ENCODE measurements at places on chromosomes 4 and X.

DNA sequence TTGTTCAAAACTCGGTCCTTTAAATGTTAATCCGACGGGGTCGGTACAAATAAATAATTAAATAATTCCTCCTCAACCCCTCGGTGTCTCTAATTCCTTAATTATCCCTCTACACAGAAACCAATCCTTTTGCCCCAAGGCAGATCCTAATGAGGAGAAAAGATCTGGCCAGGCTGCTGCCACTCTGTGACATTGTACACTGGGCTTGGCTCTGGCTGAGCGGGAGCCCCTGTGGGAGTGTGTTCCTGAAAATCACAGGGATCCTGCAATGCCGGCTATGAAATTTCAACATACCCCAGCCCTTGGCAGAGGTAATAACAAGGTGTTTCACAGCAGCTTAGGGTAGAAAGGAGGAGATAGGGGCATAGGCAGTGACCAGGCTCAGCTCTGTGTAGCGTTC, 96.0 kb downstream of the DHRSX start:
- no peak for DNase-seq

DNA sequence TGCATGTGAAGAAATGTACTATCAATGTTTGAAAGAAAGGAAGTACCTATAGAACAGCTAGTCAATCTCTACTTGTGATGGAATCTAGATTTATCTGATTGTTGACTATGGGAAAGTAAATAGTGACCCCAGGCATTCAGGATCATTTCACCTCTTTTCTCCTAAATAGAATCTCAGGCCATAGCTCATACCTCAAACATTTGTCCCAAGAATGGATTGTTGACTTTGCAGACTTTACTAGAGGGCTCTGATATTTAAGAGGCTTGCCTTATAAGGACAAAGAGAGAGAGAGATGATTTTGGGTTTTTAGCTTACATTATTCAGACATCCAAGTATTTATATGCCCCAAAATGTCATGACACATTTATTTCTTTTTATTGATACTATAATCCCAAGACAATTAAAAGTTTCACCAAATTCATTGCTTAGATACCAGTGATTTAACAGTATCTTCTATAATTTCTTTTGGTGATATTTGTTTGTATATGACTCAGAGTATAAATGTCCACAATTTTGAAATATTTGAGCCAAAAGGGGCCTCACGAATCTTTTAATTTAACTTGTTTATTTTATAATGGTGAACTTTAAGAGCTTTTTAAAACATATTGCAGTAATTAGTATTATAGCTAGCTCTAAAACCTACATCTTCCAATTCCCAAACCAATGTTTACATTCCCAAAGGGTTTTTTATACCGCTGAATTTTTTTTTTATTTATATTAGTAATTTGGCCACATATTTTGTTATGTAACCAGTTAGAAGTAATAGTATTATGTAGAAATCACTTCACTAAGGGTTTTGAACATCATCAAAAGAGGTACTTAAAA, 614.1 kb downstream of the PCDH7 start:
- DNase-seq: no peak

DNA sequence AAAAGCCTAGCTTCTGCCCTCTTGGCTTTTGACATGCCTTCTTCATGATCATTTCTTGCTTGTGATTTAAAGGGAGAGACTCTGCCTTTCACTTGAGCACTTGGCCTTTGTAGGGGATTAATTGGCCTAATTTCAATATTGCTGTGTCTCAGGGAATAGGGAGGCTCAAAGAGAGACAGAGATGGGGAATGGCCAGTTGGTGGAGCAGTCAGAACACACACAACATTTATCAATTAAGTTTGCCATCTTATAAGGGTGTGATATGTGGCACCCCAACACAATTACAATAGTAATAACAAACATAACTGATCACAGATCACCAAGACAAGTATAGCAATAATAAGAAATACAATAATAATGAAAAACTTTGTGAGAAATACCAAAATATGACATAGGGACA, 122.5 kb upstream of the VCX start:
- no peak for DNase-seq

DNA sequence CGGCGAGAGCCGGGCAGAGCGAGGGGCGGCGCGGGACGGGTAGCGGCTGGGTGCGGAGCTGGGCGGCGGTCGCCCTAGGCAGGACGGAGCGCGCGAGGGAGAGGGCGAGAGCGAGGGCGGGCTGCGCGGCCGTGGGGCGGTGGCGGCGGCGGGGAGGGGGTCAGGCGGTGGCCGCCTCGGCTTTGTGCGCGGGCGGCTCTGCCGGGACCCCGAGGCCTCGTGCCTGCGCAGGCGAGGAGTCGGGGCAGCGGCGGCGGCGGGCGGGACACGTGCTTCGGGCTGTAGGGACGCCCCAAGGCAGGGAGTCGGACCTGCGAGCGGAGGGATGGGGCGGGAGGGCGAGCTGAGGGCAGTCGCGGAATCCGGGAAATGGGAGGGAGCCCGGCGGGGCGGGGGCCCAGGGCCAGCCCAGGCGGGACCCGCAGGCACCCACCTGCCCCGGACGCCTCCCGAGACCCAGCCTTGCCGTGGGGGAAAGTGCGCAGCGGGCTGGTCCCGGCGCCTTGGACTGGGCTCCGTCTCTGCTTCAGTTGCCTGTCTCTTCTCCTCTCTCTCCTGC, 465 bp downstream of the BMPR1B start:
- DNase-seq: no peak

DNA sequence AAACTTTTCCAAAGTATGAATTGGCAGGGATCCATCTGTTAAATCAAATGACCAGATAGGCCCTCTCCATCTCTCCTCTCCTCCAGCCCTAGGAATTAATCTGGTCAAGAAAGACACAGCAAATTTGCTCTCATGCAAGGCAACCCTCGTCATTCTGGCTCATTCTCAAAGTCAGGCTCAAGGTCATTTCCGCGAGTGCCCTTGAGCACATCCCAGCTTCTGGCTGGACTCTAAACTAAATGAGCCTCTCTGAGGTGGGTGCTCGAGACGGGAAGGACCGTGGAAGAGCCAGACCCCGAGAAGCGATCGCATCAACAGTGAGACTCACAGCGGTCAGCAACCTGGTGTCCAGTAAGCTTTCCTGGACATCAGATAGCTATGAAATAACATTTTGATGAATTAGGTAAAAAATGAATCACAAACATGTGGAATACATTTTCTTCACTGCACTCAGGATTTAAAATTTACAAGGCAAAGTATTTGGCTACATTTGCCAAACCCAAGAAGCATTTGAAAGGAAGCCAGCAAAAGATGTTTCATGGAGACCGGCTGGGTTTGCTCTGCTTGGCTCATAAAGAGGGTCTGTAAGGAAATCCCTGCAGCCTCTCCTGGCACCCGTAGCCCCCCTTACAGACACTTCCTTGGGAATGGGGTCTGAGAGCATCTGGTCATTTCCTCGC, 121.0 kb downstream of the ENPP6 start:
- no peak for DNase-seq

- no peak for DNase-seq
Measured at GRCh38 chrX:40694802-40695201, 40.5 kb downstream of the MED14 start.

DNA sequence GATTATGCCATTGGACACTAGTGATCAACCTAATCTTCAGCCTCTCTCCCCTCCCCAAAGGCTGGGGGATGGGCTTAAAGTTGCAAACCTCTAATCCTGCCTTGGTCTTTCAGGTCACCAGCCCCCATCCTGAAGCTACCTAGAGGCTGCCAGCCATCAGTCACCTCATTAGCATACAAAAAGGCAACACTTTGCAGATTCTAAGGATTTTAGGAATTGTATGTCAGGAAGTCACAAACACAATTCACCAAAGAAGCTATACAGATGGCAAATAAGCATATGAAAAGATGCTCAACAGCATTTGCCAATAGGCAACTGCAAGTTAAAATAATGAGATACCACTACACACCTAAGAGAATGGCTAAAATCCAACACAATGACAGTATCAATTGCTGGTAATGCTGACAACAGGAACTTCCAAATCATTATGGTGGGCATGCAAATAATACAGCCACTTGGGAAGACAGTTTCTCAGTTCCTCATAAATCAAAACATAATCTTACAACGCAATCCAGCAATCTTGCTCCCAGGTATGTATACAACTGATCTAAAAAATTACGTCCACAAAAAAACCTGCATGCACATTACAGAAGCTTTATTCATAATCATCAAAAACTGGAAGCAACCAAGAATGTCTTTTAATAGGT, 9.0 kb upstream of the PIM2 start:
- no peak for DNase-seq

GRCh38 chr4:148053298-148054003, 321.6 kb downstream of the ARHGAP10 start:
- no peak for DNase-seq

DNA sequence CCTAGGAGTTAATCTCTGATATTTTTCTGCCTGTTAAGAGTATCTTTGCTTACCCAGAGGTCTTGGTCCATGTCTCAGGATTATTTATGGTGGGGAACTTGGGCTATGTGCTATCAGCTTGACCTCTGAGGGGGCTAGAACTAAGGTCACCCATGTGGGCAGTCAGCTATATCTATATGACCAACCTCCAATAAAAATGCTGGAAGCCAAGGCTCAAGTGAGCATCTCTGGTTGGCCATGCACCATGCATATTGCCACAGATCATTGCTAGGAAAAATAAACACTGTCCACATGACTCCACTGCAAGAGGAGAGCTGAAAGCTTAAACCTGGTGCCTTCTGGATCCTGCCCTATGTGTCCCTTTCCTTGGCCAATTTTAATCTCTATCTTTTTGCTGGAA, 196.5 kb upstream of the SLC7A11 start:
- no peak for DNase-seq

- peak; percentile 45 for DNase-seq
Measured at GRCh38 chr4:70993181-70994068, at the start of gene DCK. TSS of gene DCK (plus strand) at chr4:70993649. CDS start at chr4:70993836, 187 bp downstream.

DNA sequence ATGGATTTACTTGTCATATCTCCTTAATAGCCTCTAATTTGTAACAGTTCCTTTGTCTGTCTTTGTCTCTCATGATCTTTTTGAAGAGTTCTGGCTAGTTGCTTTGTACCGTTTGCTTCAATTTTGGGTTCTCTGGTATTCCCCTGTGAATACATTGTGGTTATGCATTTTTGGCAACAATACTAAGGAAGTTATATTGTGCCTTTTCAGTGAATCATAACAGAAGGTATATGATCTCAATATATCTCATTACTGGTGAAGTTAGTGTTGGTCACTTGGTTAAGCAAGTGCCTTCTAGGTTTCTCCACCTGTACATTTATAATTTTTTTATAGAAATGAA, 48.6 kb downstream of the DCLK2 start:
- no peak for DNase-seq

DNA sequence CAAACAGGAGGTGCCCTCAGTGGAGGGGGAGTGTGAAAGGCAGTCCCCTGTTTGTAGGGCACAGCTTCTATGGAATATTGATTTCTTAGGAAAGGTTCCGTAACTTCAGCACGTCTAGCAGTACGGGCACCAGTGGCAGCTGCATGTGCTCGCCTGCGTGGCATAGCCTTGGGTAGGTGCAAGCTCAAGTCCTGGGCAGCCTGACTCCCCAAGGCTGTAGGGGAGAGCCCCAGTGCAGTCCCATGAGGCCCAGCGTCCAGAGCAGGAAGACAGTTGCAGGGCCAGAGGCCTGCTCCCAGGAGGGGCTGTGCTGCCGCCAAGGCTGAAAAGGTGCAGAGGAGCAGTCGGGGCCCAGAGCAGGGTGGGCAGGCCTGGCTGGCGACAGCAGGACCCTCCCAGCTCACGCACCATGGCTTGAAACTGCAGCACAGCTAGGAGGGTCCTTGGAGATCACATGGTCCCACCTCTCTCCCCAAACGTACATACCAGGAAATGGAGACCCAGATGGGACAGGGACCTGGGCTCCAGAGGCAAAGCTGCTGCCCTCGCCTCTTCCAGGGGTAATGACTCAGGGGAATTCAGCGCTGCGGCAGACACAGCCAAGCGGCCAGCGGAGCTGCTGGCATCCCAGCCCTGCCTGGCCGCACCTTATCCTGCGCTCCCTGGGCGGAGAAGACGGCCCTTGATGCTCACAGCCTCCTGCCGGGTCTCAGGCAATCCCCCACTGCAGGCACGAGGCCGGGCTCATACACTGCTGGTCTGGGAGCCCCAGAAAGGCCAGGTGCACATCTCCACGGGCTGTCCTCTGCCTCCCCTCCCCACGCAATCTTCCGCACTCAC, 6.0 kb upstream of the DUSP9 start:
- DNase-seq: no peak

GRCh38 chr4:6474053-6474568, 1.7 kb upstream of the PPP2R2C start:
- DNase-seq: no peak

DNA sequence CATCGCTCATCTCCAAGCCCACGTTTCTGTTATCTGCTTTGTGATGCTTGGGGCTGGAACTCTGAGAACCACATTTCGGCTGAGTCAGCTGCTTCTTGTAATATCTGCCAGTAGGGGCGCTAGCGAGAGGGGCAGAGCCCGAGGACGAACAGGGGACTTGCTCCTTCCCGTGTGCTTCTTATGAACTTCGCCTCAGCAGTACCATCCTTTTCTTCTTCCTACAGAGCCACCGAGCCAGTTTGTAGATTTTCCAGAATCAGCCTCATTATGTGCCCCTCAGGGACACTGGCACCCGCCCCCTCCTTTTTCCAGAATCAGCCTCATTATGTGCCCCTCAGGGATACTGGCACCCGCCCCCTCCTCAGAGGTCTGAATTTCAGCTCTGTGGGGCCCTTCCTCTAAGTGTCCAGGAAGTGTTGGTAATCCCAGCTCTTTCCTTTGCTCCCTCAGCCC, 441.7 kb upstream of the RASGEF1B start:
- peak; percentile 8 for DNase-seq

DNA sequence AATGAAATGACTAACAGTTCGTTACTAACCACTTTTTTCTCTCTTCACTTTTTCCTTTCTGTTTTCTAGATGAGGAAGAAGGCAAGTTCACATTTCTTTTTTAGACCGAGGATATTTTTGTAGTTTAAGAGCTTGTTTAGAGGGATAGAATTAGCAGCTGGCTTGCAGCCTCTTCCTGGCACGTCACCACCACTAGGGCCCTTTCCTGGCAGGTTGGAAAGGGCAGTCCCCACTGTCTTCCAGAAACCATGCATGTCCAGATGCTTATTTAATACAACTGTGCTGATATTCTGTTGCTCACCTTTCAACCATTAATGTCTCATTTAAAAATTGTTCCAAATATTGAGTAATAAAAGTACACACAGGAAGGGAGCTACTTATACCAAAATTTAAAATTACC, 209.5 kb upstream of the PACRGL start:
- DNase-seq: no peak
